DMS53 (cell line): ENCODE measurements at places on chromosomes 6 and 20.

DNA sequence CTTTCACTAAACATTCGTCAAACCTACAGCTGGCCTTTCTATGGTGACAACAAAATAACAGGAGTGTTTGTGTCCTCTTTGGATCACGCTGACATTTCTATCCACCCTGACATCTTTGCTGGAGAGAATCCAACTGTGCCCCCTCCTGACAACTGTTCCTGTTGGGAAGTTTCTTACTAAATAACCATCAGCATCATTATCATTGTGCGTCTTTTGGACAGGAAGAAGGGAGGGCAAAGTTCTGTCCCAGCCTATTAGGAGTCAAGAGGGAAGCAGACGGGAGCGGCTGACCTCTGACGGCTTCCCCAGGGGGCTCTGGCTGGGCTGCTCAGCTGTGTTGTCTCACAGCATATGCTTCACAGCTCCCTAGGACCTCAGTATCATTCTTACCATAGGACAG is 195.9 kb upstream of the SULF2 start:
- no peak for DNase-seq

DNA sequence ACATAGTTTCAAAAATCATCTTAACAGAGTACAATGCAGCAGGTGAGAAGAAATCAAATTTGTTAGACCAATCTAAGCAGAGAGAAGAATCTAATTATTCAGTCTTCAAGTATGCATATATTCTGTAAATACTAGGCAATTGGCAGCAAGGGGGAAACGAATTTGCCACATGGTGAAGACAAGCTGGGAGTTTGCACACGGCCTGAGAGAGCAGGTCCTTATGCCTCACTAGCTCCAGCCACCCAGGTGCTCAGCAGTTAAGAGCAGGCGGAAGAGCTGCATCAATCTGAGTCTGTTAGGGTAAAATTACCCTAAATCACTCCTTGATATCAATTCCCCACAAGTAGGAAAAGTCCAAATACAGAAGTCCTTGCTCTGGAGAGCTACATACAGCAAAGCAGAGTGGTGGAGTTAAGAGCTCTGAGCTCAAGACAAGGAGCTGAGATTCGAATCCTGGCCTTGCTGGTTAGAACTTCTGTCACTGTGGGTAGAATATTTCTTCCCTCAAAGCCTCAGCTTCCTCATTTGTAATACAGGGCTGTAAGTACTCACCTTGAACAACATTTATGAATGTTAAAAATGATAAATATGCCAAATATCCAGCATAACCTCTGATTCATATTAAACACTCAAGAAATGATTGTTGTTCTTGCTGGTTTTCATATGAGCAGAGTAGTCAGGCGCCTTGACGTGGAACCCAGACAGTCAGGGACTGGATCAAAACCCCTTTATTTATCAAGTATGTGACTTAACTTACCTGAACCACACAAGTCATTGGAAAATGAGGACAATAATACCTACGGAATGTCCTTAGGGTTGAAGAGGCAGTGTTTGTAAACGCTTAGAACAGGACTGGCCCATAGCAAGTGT is 444.2 kb downstream of the CDH26 start:
- DNase-seq = no peak

DNA sequence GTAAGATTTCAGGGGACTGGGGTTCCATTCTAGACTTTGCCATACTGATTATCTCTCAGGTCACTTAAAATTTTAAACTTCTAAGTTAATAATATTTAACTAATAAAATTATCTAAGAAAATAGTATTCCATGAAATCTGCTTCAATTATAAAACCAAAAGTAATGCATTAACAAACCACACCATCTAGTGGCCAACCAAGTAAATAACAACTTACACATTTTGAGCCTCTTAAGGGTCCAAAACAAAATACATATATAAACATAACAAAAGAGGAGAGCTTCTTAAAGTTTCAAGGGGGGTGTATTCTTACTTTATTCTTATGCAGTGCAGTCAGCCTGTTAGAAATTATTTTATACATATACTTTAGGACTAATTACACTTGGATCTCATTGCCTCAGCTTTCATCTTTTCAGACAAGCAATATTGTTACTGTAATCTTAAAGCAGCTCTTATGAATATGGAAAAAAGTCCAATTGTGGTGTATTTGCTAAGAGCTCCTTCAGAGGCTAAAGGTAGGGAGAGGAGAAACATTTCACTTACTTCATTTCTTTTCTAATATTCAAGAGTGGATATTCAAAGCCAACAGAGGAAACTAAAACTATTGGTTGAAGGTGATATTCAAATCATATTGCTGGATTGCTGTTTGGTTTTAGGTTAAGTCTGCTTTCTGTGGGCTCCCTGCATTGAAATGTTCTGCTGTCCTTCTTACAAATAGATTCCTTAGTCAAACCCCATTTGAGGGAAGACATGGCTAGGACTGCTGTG is 199.7 kb upstream of the SIM1 start:
- peak; percentile 46 for DNase-seq

GRCh38 chr6:42163981-42164380 is 9.2 kb upstream of the GUCA1A start:
- no peak for DNase-seq

DNA sequence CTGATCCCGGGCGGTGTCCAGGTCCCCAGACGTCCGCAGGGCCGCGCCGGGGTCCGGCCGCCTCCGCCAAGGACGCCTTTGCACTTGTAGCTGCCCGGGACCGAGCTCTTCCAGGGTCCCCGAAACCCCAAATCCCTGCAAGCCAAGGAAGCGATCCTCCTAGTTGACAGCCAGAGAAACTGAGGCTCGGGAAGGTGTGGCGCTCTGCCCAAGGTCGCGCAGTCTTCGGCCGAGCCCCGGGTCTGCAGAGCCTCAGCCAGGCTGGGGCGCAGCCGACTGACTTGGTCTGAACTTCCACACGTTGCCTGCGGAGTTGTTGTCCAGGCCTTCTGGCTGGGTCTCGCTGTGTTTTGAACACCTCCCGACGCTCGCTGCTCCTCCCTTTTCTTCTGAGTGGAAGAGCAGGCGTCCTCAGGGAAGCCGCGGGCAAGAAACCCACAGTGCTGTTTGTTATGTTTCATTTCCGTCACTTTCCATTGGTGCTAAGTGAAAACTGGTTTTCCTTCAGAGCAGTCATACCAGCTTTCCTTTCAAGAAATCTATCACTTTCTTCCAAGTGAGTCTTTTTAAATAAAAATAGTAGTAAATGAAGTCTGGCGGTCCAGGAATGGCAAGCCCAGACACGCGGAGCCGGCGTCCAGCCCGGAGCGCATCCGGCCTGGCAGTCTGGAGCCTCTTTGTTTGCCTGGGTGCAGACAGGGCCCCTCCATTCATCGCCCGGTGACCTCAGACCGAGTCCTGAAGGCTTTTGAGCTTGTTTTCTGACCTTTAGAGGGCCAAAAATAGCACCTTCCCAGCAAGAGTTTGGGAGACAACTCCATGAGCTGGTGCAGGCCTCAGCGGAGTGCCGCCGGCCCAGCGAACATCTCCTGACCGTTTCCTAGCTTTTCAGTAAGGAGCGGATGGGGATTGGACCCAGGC is 698 bp downstream of the FAM210B start:
- DNase-seq = peak; percentile 54

DNA sequence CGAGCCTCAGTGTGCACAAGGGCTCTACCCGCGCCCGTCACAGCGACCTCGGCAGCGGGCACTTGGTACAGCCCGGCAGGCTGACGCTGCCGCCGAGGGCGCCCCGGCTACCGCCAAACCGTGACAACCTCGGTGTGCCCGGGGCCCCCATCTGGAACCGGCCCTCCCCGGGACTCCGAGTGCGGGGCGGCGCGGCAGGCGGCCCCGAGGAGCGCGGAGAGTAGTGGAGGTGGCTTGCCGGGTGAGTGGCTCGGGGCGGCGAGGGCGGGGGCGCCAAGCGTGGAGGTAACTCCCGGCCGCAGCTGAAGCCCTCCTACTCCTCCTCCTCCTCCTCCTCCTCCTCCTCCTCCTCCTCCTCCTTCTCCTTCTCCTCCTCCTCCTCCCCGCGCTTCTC is at the start of gene ISM1:
Gene ISM1 (plus strand): TSS at position 371 of the 394 bp plus-strand sequence. CDS start 503 bp downstream, outside the sequence.
- DNase-seq = peak; percentile 58

DNA sequence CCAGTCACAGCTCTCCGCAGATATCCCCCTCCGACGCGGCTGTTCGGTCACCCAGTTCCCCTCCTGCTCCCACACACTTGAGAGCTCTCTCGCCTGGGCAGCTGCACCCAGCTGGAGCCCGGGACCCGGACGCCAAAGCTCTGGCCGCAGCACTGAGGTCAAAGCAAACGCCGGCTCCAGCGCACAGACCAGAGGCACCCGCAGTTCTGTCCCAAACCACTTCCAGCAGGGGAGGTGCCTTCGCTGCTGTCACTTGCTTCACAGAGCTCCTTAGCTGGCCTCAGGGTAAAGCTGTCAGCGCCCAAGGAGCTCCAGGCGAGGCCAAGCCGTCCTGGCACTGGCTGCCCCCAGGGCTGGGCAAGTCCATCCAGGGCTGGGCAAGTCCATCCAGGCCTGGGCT is 27.9 kb downstream of the SLC2A4RG start:
- no peak for DNase-seq

- peak; percentile 66 for DNase-seq
Measured at GRCh38 chr20:2521369-2522305, 12.9 kb upstream of the ZNF343 start.

DNA sequence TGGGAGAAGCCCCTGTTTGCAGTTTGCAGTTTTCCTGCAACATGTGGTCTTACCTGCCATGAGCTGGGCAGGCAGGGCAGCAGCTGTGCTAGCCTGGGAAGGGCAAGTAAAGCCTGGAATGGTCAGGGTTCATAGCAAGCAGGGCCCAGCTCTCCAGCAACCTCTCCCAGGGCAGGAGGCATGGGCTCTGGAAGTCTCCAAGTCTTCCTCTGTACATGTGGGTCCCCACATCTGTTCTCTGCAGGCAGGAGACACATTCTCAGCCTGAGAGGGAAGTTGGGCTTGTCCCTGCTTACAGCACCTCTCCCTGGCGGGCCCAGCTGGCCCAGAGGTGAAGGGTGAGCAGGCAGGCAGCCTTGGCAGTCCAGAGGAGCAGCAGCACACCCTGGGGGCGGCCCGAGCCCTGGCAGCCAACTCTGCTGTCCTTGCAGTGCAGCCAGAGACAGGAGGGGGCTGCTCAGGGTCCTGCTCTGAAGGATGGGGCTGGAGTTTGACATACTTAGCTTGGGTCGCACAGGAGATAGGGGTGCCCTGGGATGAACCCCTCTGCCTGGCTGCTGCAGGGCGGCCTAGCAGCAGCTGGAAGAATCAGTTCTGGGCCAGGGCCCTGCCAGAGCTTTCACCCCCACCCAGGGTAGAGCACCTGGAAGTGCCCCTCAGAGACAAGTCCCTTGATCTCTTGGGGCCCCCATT is 176.0 kb downstream of the MRPL14 start:
- peak; percentile 73 for DNase-seq

- no peak for DNase-seq
Measured at GRCh38 chr6:161272635-161273273, 1.1 kb downstream of the AGPAT4 start.

DNA sequence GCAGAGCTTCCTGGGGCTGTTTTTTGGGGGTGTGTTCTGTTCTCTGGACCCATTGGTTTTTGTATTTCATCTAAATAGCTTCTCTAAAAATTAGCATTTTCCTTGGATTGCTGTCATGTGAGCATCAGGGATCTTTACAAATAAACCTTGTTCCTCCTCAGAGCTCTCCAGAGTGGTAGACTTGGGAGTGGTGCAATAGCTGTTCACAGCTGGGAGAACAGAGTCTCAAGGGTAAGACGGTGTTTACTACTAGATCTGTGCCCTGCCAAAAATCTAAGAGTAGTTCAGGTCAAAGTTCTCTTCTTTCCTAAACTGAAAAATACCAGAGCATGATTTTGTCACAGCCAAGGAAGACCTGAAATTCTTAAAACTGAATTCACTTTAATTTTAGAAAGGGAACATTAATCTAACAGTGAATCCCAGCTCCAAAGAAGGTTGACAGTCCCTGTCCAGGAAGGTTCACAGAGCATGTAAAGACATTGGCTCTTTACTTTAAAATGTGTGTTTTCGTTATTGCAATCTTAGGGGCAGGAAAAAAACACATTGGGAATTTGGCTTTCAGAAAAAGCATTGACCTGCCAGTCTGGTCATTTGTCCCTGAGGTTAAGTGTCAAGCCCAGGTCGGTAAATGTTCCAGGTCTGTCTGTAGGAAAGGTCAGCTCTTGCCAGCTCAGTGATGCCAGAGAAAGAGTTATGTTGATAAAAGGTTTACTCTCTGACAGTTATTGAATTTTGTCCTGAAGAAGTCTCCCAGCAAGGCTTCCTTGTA is 43.3 kb downstream of the VAPB start:
- no peak for DNase-seq

DNA sequence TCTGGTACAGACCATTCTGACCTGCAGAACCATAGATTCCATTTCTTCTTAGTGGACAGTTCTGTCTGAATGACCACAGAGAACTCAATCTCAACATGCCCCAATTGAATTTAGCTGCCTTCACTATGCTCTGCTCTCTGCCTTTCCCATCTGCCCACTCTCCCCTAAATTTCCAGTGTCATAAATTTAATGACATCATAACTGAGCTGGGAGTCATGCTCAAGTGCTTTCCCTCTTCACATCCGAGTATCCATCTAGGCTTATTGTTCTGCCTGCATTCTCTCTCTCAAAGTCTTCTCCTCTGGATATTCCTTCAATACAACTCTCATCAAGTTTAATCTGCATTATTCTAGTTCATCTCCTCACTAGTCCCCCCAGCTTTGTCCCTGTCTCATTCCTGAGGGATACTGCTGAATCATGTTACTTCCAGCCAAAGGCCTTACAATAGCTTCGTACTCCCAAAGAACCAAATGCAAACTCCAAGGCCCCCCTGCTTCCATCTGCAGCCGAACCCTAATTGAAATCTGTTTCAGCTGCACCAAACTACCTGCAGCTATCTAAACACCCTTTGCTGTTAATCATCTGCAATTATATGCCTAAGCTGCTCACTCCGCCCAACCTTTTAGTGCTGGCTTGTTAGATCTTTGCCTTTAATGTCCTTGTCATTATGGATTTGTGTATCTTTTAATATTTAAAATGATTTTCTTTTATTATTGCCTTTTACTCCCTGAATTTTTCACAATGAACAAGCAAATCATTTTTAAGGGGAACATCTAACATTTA is 46.1 kb downstream of the SLC35B3 start:
- DNase-seq = no peak

DNA sequence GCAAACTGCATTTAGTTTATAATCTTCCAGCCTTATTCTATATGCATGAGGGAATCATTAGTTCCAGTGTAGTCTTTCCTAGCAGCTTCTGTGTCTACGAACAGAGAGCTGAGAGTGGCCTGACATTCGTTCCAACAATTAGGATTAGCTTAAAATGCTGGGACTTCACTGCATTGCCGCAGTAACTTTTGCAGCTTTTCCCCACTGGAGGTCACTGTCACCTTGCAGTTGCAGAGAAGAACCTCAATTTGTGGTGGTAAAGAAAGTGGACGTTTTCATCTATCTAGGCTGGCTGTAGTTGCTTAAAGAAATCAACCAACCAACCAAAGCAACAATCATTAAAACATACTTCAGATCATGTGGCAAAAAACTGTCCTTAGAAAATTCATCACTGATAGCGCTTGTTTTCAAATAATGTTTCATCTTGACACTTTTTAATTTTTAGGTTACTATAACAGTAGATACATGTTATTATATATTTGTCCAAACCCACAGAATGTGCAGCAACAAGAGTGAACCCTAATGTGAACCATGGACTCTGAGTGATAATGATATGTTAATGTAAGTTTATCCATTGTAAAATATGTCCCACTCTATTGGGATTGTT is 12.2 kb downstream of the MYLK4 start:
- DNase-seq = peak; percentile 67
